ENCODE measurements at places on chromosomes 12 and 14.

GRCh38 chr12:71197460-71197859, 39.7 kb upstream of the TSPAN8 start:
- no peaks in the 10 kb centered on the region for H3K36me3 ChIP-seq
- no peaks in the 10 kb centered on the region for H3K27me3 ChIP-seq
- H3K4me3 ChIP-seq, result no peak overlapping the region
- no peaks in the 10 kb centered on the region for H3K4me1 ChIP-seq
- DNase-seq, result no peak

GRCh38 chr14:51428981-51429380, 188.9 kb downstream of the TMX1 start:
- no peaks in the 10 kb centered on the region for H3K27me3 ChIP-seq
- no peak for DNase-seq
- H3K4me1 ChIP-seq, result peaks cover 10% of the 10 kb centered on the region
- no peaks in the 10 kb centered on the region for H3K36me3 ChIP-seq
- H3K4me3 ChIP-seq, result no peak overlapping the region
- no peak overlapping the region for H3K27ac ChIP-seq

DNA sequence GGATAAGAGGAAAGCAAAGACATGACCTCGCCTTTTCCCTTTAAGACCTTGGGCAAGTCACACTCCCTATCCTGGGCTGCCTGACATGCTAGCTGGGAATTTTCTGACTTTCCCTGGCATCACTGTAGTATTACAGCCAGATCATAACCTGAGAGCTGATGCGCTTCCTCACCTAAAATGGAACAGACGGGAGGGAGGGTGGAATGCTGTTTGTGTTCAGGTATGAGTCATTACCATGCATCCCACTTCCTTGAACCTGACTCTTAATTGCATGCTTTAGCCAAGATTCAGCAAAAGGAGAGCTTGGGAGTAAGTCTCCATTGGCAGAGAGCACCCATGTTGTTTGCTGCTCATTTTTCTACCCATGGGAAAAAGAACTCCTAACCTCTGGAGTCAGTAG, 156.5 kb downstream of the KCNK10 start:
- H3K4me1 ChIP-seq, result no peaks in the 10 kb centered on the region
- no peak overlapping the region for H3K4me3 ChIP-seq
- no peak overlapping the region for H3K27ac ChIP-seq
- no peak for DNase-seq
- H3K27me3 ChIP-seq, result no peaks in the 10 kb centered on the region
- no peaks in the 10 kb centered on the region for H3K36me3 ChIP-seq

GRCh38 chr12:94149119-94149780, 873 bp downstream of the PLXNC1 start:
- H3K4me3 ChIP-seq, result peak overlapping the region; percentile 67
- DNase-seq, result no peak
- peaks cover 21% of the 10 kb centered on the region for H3K27me3 ChIP-seq
- H3K36me3 ChIP-seq, result no peaks in the 10 kb centered on the region
- peak overlapping the region; percentile 63 for H3K27ac ChIP-seq
- H3K4me1 ChIP-seq, result peaks cover 32% of the 10 kb centered on the region

GRCh38 chr12:28235015-28235414, 44.8 kb downstream of the CCDC91 start:
- no peaks in the 10 kb centered on the region for H3K36me3 ChIP-seq
- no peak for DNase-seq
- no peaks in the 10 kb centered on the region for H3K27me3 ChIP-seq
- peaks cover 24% of the 10 kb centered on the region for H3K4me1 ChIP-seq
- H3K27ac ChIP-seq, result no peak overlapping the region

DNA sequence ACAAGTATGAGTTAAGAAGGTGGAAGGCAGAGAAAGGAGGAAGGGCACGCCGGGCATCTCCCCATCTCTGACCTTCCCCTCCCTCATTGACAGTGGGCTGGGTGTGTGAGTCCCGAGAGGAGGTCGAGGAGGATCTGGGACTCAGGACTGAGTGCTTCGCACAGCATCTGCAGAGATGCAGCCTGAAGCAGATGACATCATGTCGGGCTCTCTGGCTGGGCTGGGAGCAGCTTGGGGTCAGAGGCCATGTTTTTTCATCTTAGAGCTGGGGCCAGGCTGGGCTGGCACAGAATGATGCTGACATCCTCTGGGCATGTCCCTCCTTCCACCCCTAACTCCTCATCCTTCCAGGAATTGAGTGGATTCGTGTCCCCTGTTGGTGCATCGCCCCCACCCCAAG, 43.5 kb downstream of the CMKLR1 start:
- no peaks in the 10 kb centered on the region for H3K36me3 ChIP-seq
- H3K27me3 ChIP-seq, result peaks cover 9% of the 10 kb centered on the region
- peaks cover 9% of the 10 kb centered on the region for H3K4me1 ChIP-seq

GRCh38 chr14:34782031-34782430, 67.6 kb upstream of the CFL2 start:
- H3K4me1 ChIP-seq, result no peaks in the 10 kb centered on the region
- H3K36me3 ChIP-seq, result peaks cover 75% of the 10 kb centered on the region
- H3K27ac ChIP-seq, result no peak overlapping the region
- no peaks in the 10 kb centered on the region for H3K27me3 ChIP-seq
- no peak overlapping the region for H3K4me3 ChIP-seq
- no peak for DNase-seq

DNA sequence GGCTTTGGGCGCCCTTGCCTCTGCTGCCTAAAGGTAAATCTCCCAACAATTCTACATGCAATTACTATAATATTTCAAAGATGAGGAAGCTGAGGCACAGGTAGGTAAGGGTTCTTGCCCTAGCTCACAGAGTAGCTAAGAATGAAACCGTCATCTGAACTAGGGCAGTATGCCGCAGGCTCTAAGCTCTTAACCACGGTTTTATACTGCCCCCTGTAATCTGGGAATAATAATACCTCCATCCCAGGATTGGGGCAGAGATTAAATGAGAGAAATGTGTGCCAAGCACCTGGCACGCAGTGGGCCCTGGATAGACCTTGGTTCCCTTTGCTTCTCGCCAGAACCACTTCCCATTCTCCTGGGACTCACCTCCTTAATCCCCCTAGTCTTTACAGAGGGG, 1.5 kb upstream of the HRK start:
- peaks cover 44% of the 10 kb centered on the region for H3K4me1 ChIP-seq
- peaks cover 47% of the 10 kb centered on the region for H3K27me3 ChIP-seq
- no peaks in the 10 kb centered on the region for H3K36me3 ChIP-seq
- no peak overlapping the region for H3K4me3 ChIP-seq

GRCh38 chr14:31530136-31530535, 31.1 kb upstream of the NUBPL start:
- no peaks in the 10 kb centered on the region for H3K36me3 ChIP-seq

DNA sequence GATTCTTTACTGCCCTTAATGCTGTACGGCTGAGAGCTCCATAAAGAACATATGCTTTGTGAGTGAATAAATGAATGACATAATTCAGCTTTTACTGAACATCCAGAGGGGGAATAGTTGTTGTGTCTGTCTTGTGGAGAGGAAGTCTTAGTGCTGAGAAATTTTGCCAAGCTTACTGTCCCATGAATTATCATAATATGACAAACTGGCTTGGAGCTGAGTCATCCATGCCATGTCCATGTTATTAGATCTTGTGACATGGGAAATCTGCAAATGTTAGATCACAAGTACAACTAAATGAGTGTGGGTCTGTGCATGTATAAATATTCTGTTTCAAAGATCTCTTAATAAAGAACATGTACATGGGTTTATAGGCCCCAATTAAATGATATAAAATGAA, 350.4 kb downstream of the BMP4 start:
- no peaks in the 10 kb centered on the region for H3K4me1 ChIP-seq
- no peak for DNase-seq
- no peak overlapping the region for H3K4me3 ChIP-seq
- H3K27me3 ChIP-seq, result no peaks in the 10 kb centered on the region

GRCh38 chr14:85413836-85414526, 116.0 kb upstream of the FLRT2 start:
- no peaks in the 10 kb centered on the region for H3K4me1 ChIP-seq
- H3K27me3 ChIP-seq, result no peaks in the 10 kb centered on the region
- DNase-seq, result no peak

DNA sequence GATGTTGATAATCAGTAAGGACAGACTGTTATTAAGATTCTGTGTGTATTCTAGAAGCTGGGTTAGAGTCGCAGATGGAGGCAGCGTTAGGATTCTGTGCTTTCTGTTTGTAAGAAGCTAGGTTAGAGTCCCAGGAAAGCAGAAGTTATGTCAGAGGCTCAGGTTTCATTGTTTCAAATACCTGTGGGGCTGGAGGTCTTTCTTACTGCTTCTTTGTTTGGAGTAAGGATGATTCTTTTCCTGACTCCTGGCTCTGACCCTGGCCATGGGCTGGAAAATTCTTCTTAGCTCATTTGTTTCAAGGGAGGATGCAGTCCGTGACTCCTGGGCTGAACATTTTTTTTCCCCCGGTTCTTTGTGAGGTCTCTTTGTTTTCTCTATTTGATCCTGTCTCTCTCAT, 5.2 kb downstream of the MUCL1 start:
- no peak overlapping the region for H3K27ac ChIP-seq
- no peaks in the 10 kb centered on the region for H3K36me3 ChIP-seq
- H3K27me3 ChIP-seq, result no peaks in the 10 kb centered on the region
- H3K4me3 ChIP-seq, result no peak overlapping the region
- DNase-seq, result no peak

GRCh38 chr12:131147894-131148293, 194.2 kb downstream of the ADGRD1 start:
- H3K4me3 ChIP-seq, result no peak overlapping the region
- H3K27ac ChIP-seq, result no peak overlapping the region
- H3K27me3 ChIP-seq, result no peaks in the 10 kb centered on the region
- DNase-seq, result no peak

- H3K27me3 ChIP-seq, result no peaks in the 10 kb centered on the region
- DNase-seq, result no peak
- H3K4me3 ChIP-seq, result no peak overlapping the region
Observed at GRCh38 chr12:32272465-32272864, 126.9 kb upstream of the FGD4 start.

DNA sequence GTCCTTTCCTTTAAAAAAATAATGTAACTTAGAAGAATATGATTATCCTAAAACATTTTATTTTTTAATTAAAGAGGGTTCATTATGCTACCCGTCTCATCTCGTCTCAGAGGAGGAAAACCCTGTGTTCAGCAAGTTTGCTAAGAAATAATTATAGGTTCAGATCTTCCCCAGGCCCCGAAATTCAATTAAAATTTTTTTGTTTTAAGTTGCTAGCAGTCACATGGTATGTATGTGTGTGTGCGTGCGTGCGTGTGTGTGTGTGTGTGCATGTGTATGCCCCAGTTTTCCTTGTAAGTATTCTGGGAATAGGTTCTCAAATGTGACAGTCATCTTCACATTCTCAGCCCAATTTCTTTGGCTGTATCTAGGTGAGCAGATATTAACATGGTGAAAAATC, 86.6 kb upstream of the HOXC13 start:
- peaks cover 47% of the 10 kb centered on the region for H3K27me3 ChIP-seq
- H3K27ac ChIP-seq, result no peak overlapping the region
- H3K4me3 ChIP-seq, result no peak overlapping the region

DNA sequence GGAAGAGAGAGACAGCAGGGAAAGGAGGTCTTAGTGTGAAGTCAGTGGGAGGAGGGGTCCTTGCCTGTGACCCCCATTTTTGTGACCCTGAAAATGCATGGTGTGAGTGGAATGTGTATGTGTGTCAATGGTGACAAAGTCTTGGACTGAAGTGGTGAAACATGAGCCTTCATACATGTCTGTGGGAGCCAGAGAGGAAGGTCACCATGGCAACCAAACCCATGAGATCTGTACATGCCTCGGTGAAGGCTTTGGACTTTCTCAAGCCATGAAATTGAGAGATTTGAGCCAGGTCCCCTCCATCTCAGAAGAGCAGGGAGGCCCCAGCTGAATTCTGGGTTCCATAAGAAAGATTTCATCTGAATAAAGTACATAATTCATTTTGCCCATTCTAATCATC, 108.7 kb downstream of the TTC8 start:
- DNase-seq, result no peak
- H3K36me3 ChIP-seq, result no peaks in the 10 kb centered on the region
- H3K4me3 ChIP-seq, result no peak overlapping the region
- H3K27me3 ChIP-seq, result no peaks in the 10 kb centered on the region
- H3K27ac ChIP-seq, result no peak overlapping the region
- H3K4me1 ChIP-seq, result no peaks in the 10 kb centered on the region

DNA sequence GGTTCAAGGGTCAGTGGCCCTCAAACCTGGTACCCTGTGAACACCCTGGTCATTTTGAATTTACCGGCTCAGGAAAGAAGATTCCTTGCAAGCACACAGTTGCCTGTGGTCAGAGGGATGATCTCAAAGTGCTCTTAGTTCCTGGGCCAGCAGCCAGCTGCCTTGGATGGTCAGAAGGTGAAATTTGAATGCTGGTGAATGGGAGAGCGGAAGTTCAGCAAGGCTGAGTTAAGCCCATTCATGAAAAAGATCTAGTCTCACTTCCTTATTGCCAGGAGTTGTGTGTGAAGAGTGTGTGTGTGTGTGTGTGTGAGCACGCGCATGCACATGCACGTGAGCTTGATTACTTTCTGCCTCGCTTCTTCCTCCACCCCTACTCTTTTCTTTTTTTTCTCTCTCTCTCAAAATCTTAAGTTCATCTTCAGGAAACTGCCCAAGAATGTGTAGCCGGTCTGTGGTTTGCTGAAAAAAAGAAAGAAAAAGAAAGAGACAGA, 155.5 kb upstream of the CCND2 start:
- no peaks in the 10 kb centered on the region for H3K27me3 ChIP-seq
- peak; percentile 90 for DNase-seq
- H3K27ac ChIP-seq, result no peak overlapping the region

GRCh38 chr14:104307627-104308401, 169.4 kb downstream of the KIF26A start:
- H3K36me3 ChIP-seq, result no peaks in the 10 kb centered on the region
- no peak overlapping the region for H3K4me3 ChIP-seq
- H3K4me1 ChIP-seq, result no peaks in the 10 kb centered on the region
- no peak for DNase-seq
- peaks cover 40% of the 10 kb centered on the region for H3K27me3 ChIP-seq
- no peak overlapping the region for H3K27ac ChIP-seq

DNA sequence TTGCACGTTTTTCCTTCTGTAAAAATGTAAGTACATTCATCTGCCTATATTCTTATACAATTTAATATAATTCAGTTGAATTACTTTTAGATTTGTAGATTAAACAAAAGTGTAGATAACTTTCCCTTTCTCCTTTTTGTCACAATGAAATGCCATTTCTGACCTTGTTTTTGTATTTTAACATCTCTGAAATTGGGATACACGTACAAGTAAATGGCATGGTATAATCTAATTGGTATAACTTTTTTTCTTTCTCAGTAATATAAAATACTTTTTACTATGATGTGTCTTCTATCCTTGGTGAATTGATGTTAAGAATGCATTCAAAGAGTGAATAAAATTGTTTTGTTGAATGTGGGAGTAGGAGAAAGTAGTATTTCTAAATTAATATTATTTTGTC, 210.0 kb downstream of the ERC1 start:
- H3K27ac ChIP-seq, result no peak overlapping the region
- peaks cover 6% of the 10 kb centered on the region for H3K36me3 ChIP-seq
- H3K4me1 ChIP-seq, result peaks cover 18% of the 10 kb centered on the region
- no peak overlapping the region for H3K4me3 ChIP-seq
- no peak for DNase-seq

GRCh38 chr12:50039151-50039835, 14.0 kb upstream of the RACGAP1 start:
- no peaks in the 10 kb centered on the region for H3K4me1 ChIP-seq
- H3K27ac ChIP-seq, result no peak overlapping the region

Measured in esophagus muscularis mucosa (tissue), 4 donors.